HCEC 1CT (cell line): ENCODE measurements at places on chromosomes 12 and 14.

GRCh38 chr12:93441081-93441616, 598 bp downstream of the UBE2N start:
- peak; percentile 28 for DNase-seq

DNA sequence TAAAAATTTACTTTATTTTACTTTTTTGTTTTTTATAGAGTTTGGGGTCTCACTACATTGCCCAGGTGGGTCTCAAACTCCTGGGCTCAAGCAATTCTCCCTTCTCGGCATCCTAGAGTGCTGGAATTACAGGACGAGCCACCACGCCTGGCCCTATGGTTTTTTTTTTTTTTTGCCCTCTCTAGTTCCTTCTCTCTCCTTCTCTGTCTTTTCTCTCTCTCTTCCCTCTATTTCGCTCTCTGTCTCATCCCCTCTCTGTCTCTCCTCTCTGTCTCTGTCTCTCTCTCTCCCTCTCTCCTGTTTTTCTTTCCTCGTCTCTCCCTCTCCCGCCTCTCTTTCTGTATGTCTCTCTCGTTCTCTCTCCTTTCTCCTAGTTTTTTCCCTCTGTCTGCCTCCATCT, 202.6 kb upstream of the LHX5 start:
- DNase-seq: no peak

DNA sequence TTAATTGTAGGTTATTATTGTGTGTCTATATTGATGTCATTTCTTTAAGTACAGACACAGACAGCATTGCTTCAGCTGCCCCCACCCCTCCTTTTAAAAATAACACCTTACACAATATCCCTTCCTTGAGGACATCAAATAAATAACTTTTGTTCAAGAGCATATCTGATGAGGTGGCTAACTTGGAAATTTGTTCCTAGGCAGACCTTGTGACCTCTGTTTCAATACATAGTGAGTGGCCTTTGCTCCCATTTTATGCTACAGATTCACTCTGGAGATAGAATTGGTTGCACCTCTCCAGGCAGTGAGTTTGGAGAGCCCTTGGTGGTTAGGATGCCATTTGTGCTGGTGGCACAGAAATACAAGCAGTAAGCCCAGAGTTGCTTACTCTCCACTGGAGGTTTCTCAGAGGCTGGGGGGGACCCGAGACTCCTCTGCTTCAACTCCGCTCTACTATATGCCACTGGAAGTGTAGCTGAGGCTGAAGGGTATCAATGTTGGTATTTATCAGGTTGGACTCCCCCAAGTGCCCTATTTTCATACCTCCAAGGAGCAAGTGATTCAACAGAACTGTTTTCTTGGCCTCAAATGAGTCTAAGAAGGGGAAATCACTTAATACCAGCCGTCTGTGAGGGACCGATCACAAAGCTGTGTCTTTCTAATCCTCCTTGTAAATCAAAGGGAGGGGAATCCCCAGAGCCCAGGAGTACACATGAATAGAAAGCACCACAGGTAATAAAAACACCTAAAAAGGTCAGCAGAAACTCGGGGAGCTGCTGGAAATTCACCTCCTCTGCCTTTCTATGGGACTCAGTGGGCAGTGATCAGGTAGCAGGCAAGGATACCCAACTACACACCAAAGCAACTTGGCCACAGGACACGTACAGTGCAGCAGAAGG, 463.1 kb downstream of the RAD51B start:
- DNase-seq: no peak

GRCh38 chr12:51419425-51420193, 5.0 kb upstream of the SLC4A8 start:
- DNase-seq: peak; percentile 21

DNA sequence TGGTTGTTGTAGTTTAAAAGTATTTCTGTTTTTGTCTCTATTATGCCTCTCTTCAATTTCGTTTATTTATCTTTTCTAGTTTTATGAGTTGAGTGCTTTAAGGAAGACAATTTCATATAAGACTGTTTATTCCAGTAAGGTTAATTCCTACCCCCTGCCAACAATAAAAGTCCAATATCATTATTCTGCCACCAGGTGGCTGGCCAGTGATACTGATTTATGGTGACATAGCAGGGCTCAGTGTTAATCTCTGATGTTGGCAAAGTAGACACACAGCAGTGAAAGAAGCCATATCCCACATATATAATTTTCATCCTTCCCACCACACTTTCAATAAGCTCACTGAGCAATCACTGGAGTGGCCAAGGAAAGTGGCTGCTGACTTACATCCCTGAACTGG, 69.0 kb upstream of the BMP4 start:
- DNase-seq: peak; percentile 38

DNA sequence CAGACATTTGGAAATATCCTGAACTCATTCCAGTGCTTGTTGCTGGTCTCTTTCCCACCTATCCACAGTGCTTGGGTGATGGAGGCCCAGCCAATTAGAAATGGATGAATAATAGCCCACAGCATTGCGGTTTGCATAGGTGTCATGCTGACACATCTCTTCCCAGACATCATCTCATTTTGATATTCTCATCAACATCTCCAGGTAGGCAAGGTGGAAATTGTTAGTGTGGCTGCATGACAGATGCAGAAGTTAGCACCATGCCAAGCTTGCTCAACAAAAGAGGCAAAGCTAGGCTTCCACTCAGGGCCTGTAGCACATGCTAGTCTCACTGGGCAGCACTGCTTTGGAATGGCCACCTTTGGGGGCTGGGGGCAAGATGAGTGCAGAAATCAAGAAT, 1118.9 kb downstream of the VRK1 start:
- no peak for DNase-seq
